ENCODE measurements at places on chromosomes 13 and 19.

DNA sequence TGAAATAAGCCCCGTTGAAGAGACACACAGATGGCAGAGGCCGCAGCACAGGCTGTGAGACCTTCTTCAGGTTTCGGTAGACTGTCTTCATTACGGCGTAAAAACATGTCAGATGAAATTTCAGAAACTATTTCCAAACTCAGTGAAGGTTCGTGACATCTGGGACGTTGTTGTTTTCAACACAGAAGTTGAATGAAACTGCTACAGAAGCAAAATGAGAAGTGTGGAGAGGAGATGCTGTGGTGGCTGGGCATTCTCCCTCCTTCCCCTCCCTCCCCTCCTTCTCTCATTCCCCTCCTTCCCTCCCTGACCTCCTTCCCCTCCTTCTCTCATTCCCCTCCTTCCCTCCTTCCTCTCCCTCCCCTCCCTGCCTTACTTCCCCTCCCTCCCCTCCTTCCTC lies 113.6 kb downstream of the ATP11A start:
- no peak for DNase-seq

GRCh38 chr13:25923217-25924085 lies 128.4 kb downstream of the SHISA2 start:
- DNase-seq, result no peak

DNA sequence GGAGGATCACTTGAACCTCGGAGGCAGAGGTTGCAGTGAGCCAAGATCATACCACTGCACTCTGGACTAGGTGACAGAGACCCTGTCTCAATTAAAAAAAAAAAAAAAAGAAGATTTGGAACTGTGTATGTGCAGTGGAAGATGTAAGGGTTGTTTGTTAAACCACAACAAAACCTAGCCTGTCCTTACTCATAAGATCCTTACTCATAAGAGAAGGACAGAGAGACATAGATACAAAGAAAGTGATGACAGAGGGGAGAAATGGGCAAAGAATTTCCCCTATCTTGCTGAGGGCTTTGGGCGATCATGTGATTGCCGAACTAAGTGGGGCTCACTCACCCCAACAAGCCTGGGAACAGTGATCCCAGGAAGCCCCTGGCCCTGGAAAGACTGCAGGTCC lies 7.9 kb downstream of the ITPKC start:
- DNase-seq, result no peak

GRCh38 chr13:84130495-84131114 lies 248.3 kb upstream of the SLITRK1 start:
- no peak for DNase-seq

GRCh38 chr19:58543826-58544590 lies at the start of gene TRIM28:
TRIM28 (plus strand) TSS chr19:58544064; CDS start chr19:58544758, 694 bp downstream.
- peak; percentile 96 for DNase-seq

All from T47D (cell line).